ENCODE measurements at places on chromosomes 6 and 20. TPM values are rescaled to one million over a fixed set of nuclear protein-coding genes. Genes with fewer than 3 reads are reported as not detected.

DNA sequence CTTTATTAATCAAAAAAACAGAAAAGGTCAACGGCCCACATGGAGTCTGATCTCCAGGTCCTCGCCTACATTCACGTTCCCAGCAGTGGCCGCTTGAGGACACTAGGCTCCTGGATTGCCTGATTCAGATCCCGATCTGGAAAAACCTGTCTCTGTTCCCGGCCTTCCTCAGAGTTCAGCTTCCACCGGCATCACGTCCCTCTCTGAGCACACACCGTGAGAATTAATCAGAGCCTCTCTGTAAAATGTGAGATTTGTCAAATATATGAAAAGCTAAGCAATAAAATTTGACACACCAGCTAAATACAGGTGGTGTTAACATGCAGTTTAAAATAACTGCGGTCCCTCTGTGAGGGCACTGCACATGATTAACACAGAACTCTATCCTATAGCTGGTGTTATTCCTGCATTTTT lies 122.8 kb upstream of the COL21A1 start:
- DNase-seq, result peak; percentile 81

- DNase-seq, result no peak
Measured at GRCh38 chr6:104226790-104227446, 632.8 kb downstream of the HACE1 start.

DNA sequence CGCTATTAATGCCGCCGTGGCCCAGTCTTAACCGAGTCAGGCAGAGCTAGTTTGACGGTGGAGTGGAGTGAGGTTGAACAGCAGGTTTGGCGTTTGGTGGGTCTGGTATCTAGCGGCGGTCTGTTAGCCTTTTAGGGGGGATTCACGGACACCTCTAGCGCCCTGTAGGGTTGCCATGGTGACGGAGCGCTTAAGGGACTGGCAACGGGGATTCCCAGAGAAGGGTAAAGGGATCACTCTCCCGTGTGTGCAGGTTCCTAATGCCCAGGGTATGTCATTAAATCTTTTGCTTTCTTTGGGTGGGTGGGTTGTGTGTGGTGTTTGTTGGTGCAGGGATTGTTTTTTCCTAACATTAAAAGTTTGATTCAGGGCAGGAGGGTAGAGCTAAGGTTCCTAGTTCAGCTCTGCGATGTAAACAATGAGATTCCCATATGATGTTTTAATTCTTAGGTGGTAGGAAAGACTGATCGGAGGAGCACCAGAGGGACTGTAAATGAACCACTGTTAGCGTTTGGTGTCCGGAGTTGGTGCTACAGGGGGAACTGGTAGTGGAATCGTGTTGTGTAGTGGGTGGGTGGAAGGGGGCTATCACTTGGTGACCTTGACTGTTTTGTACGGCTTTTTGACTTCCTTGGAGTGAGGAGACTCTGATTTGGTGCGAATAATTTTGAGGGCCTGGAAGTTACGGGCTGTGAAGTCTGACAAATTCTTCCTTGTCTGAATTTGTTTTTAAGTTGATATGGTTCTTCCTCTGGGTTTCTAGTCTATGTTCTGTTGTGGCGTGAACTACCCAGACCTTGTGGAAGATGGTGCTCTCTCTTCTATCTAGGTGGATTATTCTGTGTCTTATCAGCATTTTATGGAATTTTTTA lies 5.0 kb downstream of the BRD2 start:
- DNase-seq, result peak; percentile 31

DNA sequence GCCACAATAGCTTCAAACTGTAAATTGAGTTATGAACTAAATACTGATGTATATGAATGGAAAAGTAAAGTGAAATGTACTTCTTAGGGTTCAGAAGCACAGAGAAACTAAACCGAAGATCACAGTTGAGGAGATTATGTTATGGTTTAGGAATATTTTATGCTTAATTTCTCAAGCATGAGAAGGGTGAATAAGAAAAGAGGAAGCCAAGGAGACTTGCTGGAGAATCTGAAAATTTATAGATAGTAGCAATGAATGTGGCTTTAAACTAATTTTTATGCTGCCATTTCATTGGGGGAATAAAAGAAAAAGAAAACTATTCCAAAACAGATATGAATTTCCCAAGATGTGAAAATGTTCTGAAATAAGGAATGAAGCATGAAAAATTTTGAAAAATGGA lies 5.6 kb downstream of the ANKS1A start:
- no peak for DNase-seq

DNA sequence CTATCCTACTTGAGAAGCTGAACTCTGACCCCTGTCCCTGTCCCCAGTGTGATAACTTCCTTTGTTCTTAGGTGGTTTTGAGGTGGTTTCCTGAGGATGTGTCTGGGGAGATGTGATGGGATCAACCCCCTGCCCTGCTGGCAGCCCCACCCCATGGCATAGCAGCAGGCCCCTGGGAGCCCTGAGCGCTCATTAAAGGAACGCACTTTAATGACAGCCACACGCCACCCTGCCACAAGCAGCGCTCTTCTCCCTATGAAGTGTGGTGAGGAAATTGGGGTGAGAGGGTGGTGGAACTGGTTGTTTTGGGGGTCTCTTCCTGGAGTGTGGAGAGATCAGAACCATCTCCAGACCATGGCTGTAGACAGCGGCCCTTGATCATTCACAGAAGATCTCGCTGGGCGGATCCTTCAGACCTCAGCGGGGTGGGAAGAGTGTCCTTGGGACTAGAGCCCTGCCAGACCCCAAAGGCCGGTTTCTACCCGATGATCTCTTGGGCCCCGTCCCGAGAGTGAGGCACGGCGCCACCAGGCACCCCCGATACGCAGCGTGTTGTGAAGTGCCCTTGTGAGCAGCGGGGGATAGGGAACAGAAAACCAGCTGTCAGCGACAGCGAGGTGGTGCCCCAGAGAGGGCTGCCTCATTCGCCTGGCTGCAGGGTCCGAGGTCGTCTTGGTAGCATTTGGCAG lies 45.4 kb downstream of the SYNJ2 start:
- DNase-seq, result no peak

Gene BLOC1S5
- total RNA-seq, result 8.1 TPM

Gene CLPSL2
- not detected for total RNA-seq

DNA sequence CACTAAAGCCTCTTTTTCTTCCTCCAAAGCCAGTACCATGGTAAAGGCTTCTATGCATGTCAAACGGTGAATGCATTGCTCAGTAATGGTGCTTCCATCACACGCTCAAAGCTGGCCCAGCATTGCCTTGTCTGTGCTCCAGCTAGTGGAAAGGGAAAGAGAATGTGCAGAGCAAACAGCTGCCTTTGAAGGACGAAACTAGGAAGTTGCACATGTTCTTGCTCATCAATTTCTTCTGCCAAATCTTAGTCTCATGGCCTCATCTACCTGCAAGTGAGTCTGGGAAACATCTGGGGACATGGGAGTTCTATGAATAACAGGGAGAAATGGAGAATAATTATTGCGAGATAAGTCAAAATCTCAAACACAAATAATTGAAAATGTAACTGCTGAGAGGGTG lies 216.5 kb upstream of the SSTR4 start:
- DNase-seq, result no peak

- no peak for DNase-seq
Measured at GRCh38 chr6:38208028-38208427, 388.5 kb downstream of the ZFAND3 start.

DNA sequence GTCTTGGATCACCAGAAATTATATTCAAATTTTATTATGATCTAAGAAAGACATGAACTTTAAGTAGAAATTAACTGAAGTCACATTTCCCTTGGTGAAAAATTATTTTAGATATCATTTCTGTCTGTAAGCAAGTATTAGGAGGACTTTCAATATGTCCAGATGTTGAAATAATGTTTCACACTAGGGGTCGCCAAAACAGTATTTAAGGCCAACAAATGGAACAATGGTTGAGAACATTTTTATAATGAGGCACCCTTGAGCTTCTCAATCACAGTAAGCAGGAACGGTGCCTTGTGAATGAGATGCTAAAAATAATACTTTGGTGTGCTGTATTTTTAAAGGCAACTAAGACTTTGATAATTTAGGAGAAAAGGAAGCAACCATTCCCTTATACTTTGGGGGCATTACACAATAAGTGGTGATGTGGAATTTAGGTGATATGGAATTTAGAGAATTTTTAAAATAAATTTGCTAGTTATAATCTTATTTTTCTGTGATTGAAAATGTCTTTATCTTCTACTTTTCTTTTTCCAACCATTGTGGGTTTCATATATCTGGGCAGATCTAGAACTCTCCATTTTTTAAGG lies 9.6 kb upstream of the SF3B5 start:
- peak; percentile 55 for DNase-seq

GRCh38 chr20:61815678-61816077 lies 250.0 kb downstream of the TAF4 start:
- DNase-seq, result no peak

DNA sequence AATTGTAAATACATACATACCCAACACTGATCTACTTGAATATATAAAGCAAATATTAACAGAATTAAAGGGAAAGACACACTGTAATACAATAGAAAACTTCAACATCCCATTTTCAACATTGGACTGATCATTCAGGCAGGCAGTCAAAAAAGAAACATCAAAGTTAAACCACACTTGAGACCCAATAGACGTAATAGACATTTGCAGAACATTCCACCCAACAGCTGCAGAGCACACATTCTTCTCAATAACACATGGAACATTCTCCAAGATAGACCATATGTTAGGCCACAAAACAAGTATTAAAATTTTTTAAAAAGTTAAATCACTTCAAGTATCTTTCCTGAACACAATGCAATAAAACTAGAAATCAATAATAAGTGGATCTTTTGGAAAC lies 698.2 kb downstream of the COL12A1 start:
- DNase-seq, result no peak

DNA sequence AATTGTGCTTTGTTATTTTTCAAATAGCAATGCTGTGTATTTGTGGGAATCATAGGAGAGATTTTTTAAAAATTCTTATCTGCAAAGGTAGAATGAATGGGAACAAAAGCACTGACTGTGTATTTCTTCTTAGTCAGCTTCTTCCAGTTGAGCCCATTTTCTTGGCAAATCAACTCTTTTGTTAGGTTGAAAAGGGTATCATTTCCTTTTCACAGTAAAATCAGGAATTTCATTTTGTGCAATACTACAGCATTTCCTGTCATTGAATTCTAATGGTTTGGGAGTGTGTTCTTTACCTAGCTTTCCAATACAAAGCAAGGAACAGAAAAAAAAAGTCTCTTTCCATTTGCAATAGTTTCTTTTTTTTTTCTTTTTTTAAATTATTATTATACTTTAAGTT lies 19.0 kb upstream of the EXOC2 start:
- no peak for DNase-seq

- DNase-seq, result no peak
Measured at GRCh38 chr6:152314483-152314832, 322.7 kb downstream of the SYNE1 start.

GRCh38 chr20:1872459-1873097 lies 22.6 kb upstream of the SIRPA start:
- no peak for DNase-seq

GRCh38 chr6:149331043-149331807 lies 13.7 kb downstream of the TAB2 start:
- no peak for DNase-seq

- no peak for DNase-seq
Measured at GRCh38 chr20:20668639-20669038, 43.8 kb downstream of the RALGAPA2 start.

Gene TP53TG5
- not detected for total RNA-seq

Gene DCDC2
- not detected for total RNA-seq

GRCh38 chr6:25946631-25947030 lies 16.0 kb upstream of the TRIM38 start:
- no peak for DNase-seq

DNA sequence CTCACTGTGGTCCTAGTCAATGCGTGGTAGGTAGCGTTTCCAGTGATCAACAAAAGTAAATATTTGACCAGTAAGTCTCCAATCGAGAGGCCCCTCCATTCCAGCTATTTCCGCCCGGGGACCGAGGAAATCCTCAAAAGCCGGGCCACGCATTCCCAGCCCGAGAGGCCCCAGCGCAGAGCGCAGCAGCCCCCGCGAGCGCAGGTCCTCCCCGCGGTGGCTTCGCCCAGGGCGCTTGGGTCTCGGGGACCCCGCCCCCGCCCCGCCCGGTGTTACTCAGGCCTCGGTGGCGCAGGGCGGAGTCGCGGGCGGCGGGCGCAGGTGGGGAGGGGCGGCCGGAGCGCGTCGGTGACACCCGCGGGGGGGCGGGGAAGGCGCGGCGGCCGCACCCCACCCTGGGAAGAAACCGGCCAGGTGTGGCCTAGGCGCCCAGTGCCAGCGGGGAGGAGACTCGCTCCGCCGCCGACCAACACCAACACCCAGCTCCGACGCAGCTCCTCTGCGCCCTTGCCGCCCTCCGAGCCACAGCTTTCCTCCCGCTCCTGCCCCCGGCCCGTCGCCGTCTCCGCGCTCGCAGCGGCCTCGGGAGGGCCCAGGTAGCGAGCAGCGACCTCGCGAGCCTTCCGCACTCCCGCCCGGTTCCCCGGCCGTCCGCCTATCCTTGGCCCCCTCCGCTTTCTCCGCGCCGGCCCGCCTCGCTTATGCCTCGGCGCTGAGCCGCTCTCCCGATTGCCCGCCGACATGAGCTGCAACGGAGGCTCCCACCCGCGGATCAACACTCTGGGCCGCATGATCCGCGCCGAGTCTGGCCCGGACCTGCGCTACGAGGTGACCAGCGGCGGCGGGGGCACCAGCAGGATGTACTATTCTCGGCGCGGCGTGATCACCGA lies at the start of gene DSP:
TSS of gene DSP (plus strand) at position 497 of the 890 bp plus-strand sequence. CDS start at position 742, 245 bp downstream.
- DNase-seq, result peak; percentile 17

Gene SLC24A3
- not detected for total RNA-seq

- DNase-seq, result no peak
Measured at GRCh38 chr20:59576216-59576953, 28.0 kb upstream of the PHACTR3 start.

GRCh38 chr6:25005010-25005409 lies 69.2 kb upstream of the RIPOR2 start:
- DNase-seq, result no peak

GRCh38 chr6:43668151-43669028 lies 19.2 kb downstream of the MRPS18A start:
- peak; percentile 52 for DNase-seq

Gene HLA-DRA
- total RNA-seq, result 0.61 TPM

DNA sequence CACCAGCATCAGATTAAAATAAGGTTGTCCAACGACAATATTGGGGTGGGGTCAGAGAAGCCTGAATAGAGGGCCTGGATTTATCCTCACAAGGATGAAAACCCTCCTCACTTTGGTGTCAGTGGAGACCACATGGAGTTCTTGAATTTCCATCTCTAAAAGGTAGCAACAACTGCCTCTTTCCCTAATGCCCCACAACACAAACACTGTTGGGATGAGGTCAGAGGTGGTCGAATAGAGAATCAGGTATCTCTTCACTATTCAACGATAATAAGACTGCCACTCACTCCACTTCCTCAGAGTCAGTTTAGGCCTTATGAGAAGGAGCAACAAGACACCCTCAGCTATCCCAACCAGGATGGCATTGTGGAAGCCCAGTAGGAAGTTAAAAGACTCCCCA lies 596.1 kb downstream of the HTR1B start:
- DNase-seq, result no peak
